ENCODE measurements at places on chromosomes 2 and 18.
A peak's percentile ranks its signal among the peaks of the same experiment; 100 is the strongest.

DNA sequence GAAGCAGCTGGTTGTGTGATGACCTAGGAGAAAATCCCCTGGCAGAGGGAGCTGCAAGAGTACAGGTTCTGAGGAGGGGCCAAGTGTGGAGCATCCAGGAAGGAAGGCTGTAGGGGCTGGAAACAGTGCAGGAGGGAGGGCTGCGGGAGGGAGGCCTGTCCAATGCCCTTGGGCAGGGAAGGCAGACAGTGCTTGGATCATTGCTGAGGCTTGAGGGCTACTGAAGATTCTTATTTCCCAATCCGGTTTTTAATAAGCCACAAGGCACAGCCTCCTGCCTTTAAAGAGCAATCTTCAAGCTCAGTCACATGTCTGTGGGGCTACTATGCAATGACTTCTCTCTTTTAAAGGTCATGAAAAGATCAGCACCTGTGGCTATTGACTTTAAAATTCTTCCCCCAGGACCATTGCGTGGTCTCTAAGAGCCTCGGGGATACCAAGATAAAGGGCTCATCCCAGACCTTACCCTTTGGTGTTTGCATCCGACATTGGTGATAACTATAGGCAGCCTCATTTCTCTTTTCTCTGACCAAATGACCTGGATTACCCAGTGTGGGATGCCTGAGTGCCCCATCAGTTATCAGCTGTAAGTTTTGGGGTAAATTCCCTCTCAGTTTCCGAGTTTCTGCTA, 149.6 kb downstream of the DOCK10 start:
- DNase-seq, result no peak

- peak; percentile 22 for DNase-seq
These were observed 1.0 kb downstream of the ACVR1 start for GRCh38 chr2:157874997-157875640.

- peak; percentile 37 for DNase-seq
These were observed 140.5 kb downstream of the TPGS2 start for GRCh38 chr18:36688020-36688965.

- DNase-seq, result peak; percentile 41
These were observed 142.9 kb downstream of the RNF144A start for GRCh38 chr2:7060156-7060555.

DNA sequence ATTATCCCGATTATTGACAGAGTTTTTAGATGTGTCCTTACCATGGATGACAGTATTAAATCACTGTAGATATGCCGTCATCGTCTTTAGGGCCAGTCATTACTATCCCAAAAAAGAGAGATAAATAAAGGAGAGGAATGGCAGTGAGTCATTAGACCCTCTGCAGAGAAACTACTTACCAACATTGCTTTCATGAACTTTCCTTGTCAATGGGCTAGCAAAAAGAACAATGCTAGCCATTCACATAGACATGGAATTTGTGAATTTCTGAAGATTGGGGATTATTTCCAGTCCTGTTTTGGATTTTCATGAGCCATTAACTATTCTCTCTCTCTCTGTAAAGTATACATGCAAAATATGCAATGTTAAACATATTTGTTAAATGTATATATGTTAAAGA, 319.4 kb upstream of the FANCL start:
- no peak for DNase-seq

GRCh38 chr2:235957251-235957650, 210.9 kb downstream of the GBX2 start:
- no peak for DNase-seq

GRCh38 chr18:48790226-48790863, 160.4 kb downstream of the SMAD7 start:
- no peak for DNase-seq

DNA sequence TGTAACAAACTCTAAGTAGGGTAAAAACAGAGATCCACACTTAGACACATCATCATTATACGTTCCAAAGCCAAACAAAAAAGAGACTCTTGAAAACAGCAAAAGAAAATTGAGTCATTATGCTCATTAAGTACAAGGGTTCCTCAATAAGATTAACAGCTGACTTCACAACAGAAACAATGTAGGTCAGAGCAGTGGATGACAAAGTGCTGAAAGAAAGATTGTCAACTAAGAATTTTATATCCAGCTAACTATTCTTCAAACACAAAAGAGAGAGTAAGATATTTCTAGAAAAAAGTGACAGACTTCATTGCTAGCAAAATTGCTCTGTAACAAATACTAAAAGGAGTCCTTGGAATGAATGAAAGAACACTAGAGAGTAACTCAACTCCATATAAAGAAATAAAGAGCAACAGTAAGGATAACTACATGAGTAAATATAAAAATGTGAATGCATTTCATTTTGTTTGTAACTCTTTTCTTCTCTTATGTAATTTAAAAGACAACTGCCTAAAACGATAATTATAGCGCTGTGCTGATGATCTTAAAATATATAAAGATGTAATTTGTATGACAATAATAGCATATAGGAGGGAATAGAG, 23.8 kb upstream of the DNER start:
- DNase-seq, result no peak

- peak; percentile 66 for DNase-seq
These were observed 1.7 kb downstream of the EPHA4 start for GRCh38 chr2:221570321-221570935.

GRCh38 chr2:224579411-224579810, 5.8 kb downstream of the CUL3 start:
- DNase-seq, result no peak

DNA sequence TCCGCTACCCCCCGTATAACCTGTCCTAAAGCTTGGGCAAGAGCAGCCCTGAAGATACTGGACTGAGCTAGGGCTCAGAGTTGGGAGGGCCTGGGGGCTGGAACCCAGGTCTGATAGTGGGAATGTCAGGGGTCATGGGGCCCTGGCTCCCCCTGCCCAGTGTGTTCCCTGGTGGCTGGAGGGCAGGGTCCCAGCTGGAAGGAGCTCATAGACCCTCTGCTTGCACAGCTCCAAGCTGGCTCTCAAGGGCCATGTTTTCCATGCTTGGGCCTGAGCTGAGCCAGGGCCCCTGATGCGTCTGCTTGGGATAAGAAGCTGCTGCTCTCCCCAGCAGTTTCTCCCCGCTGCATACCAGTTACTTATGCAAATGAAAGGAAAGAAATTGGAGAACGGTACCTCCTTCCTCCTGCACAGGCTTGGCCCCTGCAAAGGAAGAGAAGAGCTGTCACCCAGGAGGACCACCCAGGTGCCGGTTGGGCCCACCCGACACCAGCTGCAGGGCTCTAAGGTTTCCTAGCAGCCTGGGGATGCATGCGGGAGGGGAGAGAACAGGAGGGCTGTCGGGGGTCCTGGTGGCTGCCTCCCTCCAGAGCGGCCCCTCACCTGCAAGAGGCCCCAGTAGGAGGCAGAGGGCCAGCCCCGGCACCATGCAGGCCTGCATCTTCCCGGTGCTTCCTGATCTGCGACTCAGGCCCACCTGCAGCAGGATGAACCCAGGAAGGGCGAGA, 628 bp downstream of the OTOS start:
- no peak for DNase-seq

DNA sequence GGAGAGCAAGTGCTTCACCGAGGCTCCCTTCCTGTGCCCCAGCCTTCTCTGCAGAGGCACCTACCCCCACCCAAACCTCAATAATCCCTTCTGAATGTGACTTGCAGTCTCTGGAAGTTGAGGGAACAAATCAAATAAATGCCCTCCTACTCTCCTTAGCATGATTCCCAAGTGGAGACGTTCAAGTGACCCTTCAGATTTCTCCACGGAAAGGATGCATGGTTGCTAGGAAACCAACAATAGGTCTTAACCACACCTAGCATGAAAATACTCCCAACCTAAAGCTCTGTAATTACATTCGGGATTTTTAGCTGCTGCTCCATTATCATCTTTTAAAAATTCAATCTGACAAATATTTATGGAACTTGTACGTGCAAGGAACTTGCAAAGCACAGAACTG, 50.2 kb upstream of the CABLES1 start:
- no peak for DNase-seq

GRCh38 chr2:234595829-234596228, 98.9 kb upstream of the ARL4C start:
- DNase-seq, result no peak

DNA sequence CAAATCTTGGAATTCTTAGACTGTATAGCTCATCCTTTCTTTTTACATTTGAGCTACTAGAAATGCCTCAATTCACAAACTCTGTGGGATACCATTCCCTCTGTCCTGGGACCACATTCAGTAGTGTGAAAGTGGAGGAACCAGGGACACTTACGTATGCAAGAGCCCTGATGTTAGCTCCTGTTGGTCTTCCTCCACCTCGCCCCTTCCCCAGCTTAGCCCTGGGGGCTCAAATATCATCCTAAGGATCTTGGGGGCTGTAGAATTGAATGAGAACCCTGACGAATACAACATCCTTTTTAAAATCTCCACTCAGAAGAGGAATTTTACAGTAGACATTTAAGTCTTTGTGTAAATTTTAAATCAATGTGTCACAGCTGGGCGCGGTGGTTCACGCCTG, 65.2 kb upstream of the RAPH1 start:
- no peak for DNase-seq

- no peak for DNase-seq
These were observed 211.0 kb downstream of the CYRIA start for GRCh38 chr2:16454621-16455020.

DNA sequence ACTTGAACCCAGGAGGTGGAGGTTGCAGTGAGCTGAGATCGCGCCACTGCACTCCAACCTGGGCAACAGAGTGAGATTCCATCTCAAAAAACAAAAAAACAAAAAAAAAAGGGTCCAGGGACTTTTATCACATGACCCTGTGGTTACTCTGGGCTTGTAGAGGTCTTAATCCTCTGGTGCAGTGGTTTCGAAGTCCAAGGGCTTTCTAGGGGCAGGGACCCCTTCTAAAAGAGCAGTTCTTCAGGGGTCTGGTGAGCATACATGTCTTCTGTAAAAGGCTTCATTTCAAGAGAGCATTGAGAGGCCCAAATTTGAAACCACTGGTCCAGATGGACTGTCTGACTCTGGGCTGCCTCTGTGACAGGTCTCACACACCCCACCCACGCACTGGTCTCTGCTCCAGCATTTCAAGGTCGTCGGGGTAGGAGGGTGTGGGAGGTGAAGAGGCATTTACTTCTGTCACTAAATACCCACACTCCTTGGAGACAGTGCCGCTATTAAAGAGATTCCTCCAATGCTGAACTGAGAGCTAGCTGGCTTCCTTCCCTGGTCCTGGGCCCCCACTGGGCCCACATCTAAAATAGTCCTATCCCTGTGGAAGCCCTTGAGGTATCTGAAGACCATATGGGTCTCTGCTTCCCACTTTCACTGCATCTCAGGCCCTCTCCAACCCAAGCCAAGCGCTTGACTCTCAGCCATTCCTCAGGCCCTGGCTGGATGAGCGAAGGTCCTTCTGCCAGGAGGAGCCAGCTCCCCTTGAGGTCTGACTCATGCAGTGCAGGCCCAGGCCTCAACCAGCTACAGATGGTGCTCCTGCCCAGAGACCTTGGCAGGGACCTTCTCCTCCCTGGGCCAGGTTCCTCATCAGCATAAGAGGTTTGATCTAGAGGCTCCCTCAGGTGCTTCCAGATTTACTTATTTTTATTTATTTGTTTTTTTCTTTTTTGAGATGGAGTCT, 44.8 kb downstream of the PAX8 start:
- no peak for DNase-seq

GRCh38 chr2:60309336-60309735, 244.1 kb downstream of the BCL11A start:
- DNase-seq, result no peak

GRCh38 chr2:15006667-15007066, 374.1 kb downstream of the LRATD1 start:
- DNase-seq, result no peak

- no peak for DNase-seq
These were observed 212.0 kb upstream of the MGAT5 start for GRCh38 chr2:134041877-134042276.

GRCh38 chr18:23365602-23366001, 87.5 kb upstream of the RIOK3 start:
- DNase-seq, result no peak

- DNase-seq, result no peak
These were observed 59.5 kb downstream of the MERTK start for GRCh38 chr2:111957872-111958354.

DNA sequence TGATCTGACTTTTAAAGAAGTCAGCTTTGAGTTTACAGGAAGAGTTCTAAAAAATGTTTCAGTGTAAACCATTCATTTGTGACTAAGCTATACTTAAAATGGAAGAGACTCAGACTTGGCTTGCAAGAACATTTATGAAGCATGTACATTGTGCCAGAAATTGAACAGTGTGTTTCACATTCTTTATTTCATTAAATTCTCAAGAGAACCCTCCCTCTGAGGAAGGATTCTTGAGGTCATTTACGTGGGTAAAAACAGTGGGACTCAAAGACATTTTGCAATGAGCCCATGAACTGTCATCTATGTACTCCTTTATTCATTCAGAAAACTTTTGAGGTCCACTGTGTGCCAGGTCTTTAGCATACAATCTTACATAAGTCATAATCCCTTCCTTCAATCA, 143.6 kb upstream of the ZNF521 start:
- DNase-seq, result no peak

GRCh38 chr2:183868707-183869106, 729.6 kb upstream of the ZNF804A start:
- no peak for DNase-seq

GRCh38 chr2:240788482-240788881, 31.5 kb downstream of the KIF1A start:
- DNase-seq, result no peak
